ENCODE measurements at places on chromosomes 6 and 20.

DNA sequence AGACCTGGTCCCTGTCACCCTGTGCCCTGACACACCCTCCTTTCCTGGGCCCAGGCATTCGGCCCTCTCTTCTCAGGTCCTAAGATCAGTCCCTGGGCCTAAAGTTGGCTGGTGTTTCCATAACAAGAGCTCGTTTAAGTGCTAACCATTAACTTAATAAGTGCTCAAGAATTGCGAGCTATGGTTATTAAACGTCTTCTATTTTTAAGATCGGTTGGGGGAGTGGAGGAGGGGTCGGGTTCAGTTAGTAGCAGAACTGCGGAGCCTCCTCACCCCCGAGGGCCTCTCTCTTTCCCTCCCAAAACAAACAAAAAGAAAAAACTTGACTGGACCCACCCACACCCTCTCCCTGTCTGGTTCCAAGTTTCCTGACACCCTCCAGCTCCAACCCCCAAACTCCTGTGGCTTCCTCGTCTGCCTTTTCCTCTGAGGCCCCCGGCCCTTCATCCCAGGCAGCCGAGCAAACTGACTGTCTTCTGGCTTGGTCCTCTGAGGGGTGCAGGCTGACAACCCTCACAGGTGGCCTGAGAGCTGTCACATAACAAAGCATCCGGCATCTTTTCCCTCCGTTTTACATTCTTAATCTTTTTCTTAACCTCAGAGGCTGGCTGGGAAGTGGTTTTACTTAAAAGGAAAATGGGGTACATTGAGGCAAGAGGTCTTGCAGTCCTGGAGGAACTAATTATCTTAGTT is 2.0 kb downstream of the STK35 start:
- no peak for DNase-seq

DNA sequence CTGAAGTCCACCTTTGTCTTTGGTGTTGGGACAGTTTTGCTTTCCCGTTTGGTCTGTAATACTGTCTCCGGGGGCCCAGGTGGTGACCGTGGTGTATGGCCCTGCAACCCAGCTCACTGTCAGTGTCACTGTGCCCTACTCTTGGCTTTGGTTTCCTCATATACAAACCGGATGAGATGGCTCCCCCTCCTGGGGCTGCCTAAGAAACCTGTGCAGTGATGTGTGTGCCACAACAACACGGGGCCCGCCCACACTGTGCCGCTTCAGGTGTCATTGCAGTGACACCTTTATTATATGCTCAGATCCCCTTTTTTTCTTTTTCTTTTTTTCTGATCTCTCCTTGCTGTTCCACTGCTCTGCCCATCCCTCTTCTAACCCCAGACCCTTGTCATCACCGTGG is 73.9 kb downstream of the RAMACL start:
- DNase-seq, result no peak

- no peak for DNase-seq
Measured at GRCh38 chr6:91438570-91438969, 851.7 kb upstream of the MAP3K7 start.

DNA sequence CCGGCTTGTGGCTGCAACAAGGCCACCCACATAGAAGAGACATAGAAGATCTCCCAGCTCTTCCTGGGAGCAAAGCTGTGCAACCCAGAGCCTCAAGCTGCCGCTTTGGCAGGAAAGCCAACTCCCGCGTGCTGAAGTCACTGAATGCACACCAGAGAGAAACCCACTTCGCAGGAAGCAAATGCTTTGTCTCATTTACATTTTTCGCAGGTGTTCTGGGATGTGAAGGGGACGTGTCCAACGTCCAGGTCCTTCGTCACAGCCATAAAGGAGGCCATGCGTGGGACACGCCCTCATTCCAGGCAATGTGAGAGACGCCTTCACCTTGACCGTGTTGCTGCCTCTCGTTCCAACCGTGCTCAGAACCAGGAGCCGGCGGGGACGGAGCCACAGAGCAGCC is 24.4 kb downstream of the KCNQ2 start:
- no peak for DNase-seq

DNA sequence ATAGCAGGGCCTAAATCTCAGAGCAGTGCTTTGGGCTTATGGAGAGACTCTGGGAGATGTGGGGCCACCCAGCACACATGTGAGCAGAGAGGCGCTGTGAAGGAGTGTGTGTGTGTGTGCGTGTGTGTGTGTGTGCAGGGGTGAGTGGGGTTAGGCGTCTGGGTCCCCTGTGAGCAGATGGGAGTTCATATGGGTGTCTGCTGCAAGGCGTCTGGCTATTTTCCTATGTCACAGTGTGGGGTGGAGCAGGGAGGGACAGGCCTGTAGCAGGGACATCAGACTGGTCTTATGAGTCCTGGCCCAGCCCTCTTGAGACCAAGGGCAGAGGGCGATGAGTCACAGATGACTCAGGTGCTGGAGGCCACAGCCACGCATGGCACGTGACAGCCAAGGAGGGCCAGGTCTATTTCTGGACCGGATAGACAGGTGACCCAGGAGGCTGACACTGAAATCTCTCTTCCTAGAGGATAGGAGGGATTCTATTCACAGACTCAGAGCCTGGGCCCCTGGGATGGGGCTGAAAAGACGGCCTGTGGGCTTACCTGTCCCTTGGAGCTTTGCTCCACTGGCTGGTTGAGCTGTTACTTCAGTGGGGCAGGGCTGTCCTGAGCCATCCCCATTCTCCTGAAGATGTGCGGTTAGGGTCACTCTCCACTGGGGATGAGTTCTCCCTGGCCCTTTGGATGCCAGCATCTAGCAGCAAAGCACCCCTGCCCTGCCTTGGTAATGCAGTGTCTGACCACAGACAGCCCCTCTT is 28.9 kb downstream of the VEGFA start:
- no peak for DNase-seq

- peak; percentile 48 for DNase-seq
Measured at GRCh38 chr20:20413810-20414281, 45.9 kb downstream of the INSM1 start.

DNA sequence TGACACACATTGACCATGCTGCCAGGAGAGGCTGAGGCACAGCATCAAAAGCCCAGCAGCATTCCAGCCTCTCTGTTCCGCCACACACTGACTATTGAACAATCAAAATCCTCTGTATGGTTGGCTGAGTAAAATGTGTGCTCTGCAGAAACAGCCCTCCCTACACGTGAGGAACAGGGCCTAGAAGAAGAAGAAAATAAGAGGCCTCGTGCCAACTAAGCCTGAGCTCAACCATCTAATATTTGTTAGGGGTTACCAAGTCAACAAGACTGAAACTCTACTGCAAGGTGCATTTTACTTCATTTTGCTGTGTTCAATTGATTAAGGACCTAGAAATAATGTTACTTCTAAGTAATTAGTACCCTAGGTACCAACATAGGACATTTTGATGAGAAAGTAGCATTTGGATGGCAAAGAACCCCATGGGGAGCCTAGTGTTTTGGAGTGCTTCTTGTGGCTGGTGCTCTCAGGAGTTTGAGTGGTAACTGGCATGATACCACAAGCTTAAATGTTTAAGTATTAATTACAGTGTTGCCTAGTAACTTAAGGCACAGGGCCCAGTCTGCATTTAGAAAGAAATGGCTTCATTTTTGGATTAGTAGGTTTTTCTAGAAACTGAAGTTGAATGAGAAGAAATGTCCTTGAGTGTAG is 146.6 kb upstream of the PLN start:
- peak; percentile 73 for DNase-seq

DNA sequence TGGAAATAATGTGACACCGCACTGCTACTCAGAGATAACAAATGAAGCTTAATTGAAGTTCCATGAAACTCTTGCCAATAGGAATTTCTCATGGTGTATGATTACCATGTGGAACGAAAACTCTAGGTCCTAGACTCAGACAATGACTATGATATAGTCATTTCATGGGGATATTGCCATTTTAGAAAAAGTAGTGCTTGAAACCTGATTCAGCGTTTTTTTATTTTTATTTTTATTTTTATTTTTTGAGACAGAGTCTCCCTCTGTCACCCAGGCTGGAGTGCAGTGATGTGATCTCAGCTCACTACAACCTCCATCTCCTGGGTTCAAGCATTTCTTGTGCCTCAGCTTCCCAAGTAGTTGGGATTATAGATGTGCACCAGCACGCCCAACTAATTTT is 253.9 kb downstream of the FARS2 start:
- no peak for DNase-seq

DNA sequence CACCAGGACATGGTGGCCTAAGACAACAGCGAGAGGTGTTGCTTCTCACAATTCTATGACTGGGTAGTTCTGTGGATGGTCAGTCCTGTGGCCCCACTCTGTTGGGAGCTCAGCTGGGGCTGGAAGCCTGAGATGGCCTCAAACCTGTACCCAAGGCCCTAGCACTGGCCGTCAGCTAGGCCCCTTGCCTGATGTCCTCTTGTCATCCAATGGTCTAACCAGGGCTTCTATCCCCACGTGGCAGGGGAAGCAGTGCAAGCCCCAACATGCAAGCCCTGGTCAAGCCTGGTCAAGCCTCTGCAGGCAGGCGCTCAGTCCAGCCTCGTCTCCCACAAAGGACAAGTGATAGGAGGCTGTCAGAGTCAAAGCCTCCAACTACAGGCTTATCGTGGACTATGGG is 196.5 kb upstream of the CST7 start:
- no peak for DNase-seq

DNA sequence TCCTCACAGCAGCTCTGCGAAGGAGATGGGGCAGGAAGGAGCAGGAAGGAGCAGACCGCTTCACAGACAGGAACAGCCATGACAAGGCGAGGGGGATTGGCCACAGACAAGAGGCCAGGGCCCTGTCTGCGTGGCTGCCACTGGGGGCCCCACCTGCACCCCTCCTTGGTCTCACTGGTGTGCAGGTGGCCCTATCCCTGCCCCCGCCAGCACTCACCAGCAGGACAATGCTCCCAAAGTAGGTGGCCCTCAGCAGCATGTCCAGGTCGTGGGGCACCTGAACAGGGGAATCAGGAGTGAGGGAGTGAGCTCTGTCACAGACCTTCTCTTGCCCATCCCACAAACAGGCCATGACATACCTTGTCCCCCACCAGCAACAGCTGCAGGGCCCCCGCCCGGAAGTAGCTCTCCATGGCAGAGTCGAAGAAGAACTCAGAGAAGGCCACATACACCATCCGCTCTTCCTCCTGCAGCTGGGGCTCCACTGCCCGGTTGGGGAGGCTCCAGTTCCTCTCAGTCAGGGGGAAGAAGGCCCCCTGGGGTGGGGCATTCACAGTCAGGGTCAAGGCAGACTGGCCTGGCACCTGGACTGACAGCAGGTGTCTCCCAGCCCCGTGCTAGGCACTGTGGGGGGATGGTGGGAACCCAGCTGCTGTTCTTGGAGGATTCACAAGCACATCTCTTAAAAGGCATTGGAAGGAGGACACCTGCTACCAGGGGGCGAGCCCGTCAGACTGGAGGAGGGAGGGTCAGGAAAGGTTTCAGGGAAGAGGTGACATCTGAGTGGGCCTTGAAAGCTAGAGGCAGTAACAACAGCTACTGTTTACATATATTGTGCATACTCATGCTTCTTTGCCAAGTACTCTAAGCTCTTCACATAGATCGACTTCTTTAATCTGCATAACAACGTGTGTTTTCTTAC is 7.1 kb downstream of the PLTP start:
- DNase-seq, result no peak

DNA sequence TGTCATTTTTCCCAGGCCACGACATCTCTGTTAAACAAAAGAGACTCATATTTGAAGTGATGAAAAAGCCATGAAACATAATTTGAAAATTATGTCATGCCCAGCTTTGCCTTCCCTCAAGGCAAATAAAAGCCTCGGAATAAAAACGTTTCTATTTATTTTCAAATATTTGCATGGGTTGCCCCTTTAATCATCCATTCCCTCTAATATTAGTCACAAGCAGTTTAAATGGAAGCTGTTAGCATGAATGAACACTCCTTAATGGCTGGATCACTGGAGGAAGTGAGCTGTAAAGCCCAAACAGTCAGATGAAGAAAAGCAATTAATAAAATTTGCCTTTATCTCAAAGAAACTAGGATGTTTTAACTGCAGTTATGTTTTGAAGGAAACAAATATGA is 69.3 kb upstream of the STMND1 start:
- no peak for DNase-seq

DNA sequence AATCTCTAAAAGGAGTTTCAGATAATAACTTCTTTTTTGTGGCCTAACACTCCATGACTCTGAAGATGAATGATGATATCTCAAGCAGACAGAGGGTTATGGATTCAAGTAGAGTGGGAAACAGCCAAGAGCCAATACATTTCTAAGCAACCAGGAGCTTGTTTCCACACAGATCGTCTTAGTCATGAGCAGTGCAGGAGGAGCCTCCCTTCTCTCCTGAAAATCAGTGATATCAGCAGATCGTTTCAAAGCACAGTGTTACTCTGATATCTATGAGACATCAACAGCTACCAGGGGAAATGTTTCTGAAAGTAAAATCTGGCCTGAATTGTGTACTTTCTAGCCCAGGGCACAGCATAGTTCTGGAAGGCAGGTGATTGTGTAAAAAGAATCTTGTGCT is 11.5 kb downstream of the ADGRG6 start:
- DNase-seq, result no peak

GRCh38 chr6:105977934-105978504 is 108.1 kb upstream of the PRDM1 start:
- no peak for DNase-seq

GRCh38 chr6:158718461-158719046 is 68.7 kb downstream of the SYTL3 start:
- DNase-seq, result peak; percentile 30

GRCh38 chr20:23672158-23672557 is 16.7 kb downstream of the CST4 start:
- DNase-seq, result no peak

- DNase-seq, result no peak
Measured at GRCh38 chr20:17794400-17794799, 94.6 kb downstream of the BANF2 start.

- no peak for DNase-seq
Measured at GRCh38 chr6:79257381-79258205, 23.1 kb upstream of the HMGN3 start.

DNA sequence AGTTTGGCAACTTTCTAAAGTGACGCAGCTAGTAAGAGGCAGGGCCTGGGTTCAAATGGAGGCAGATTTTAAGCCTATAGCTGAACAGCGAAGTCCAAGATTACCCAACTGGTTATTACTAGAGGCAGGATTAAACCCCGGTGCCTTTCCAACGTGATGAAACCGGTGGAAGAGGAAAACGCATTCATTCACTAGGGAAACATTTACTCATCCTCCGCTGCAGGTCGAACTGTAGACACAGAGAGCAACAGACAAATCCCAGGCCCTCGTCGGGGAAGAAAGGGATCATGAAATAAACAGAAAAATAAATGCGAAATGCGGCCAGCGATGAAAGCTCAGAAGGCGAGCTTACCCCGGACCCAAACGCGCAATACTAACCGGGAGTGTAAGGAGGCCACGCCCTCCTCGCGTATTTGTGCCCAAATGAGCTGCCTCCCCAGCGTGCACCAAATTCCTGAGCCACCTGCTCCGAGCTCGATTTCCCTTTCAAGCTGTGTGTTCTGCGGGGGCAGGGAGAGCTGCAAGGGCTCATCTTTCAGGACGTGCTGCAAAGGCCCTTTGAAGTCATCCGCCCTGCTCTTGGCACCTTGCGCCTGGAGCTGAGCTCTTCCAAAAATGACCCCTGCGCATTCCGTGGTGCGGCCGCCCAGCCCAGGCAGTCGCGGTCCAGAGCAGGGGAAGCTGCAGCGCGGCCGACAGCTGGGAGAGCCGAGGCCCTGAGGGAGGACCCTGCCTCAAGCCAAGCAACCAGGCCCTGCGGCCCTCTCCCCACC is 46.9 kb downstream of the PDYN start:
- no peak for DNase-seq

- DNase-seq, result peak; percentile 64
Measured at GRCh38 chr6:70369332-70369950, 43.9 kb upstream of the FAM135A start.

- peak; percentile 82 for DNase-seq
Measured at GRCh38 chr6:37565267-37566110, 65.8 kb upstream of the CCDC167 start.
